ENCODE measurements at places on chromosomes 6 and 20.

DNA sequence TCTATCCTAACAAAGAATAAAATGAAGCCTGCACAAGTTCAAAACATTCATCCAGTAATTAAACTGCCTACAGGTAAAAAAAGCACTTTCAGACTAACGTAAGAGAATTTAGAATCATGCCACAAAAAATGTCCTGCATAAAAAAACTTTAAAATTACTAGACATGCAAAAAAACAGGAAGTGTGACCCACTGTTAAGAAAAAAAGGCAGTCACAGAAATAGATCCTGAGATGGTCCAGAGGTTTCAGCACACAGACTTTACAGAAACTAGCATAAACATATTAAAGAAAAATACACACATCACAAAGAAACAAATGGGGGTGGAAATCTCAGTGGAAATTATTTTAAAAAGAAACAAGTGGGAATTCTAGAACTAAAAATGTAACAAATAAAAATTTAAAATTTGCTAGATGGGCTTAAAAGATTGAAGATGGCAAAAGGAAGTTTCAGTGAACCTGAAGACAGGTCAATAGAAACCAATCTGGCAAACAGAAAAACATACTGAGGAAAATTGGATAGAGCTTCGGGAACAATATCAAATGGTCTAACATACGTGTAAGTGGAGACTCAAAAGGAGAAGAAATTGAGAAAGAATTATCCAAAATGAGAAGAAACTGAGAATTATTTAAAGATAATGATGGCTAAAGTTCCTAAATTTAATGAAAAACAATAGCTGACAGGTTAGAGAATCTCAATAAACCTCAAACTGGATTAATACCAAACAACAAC is 3.4 kb upstream of the ZNF133 start:
- no peak for DNase-seq

DNA sequence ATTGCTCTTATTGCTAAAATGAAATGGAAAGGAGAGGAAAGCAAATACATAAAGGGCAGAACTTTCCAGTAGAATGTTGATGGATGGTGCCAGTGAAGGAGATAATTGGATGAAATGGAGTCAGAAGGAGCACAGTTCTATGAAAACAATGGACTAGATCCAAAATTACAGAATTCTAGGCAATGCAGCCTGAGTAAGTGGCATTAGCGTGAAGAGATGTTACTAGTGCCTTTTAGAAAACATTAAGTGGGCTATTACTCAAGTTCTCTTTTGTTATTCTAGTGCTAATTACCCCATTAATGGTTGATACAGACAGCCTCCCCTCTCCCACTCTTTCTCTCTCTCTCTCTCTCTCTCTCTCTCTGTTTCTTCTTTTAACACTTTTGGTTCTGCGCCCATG is 209.5 kb upstream of the RGS17 start:
- DNase-seq: no peak

DNA sequence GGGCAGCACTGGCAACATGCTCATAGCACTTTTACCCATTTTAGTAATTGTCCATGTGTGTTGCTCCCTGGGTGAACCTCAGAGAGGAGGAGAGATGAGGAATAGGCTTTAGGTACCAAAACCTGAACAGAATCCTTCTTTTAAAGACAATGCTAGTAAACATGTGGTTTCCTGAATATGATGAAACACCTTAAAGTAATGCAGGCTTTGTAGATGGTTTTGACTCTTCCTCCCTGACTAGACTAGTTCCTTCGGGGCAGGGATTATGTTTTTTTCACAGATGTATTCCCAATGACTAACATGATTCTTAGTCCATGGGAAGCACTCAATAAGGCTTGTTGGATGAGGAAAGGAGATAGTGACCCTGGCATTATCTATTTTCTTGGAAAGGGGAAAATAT is 367.6 kb upstream of the JAG1 start:
- DNase-seq: no peak

DNA sequence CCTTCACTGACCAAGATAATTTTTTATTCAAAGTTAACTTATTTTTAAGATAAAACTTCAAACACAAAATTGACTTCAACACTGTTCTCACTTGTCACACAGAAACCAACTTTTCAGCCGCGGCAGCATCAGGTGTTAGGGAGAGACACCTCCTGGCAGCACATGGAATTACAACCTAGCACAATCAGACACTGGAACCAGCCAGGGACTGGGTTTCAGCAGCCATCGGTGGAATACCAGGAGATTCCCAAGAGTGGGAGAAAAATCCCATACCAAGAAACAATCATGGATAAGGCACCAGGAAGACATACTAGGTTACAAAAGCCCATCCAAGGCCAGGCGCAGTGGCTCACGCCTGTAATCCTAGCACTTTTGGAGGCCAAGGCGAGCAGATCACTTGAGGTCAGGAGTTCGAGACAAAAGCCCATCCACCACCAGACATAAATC is 70.0 kb downstream of the SNX5 start:
- peak; percentile 75 for DNase-seq

DNA sequence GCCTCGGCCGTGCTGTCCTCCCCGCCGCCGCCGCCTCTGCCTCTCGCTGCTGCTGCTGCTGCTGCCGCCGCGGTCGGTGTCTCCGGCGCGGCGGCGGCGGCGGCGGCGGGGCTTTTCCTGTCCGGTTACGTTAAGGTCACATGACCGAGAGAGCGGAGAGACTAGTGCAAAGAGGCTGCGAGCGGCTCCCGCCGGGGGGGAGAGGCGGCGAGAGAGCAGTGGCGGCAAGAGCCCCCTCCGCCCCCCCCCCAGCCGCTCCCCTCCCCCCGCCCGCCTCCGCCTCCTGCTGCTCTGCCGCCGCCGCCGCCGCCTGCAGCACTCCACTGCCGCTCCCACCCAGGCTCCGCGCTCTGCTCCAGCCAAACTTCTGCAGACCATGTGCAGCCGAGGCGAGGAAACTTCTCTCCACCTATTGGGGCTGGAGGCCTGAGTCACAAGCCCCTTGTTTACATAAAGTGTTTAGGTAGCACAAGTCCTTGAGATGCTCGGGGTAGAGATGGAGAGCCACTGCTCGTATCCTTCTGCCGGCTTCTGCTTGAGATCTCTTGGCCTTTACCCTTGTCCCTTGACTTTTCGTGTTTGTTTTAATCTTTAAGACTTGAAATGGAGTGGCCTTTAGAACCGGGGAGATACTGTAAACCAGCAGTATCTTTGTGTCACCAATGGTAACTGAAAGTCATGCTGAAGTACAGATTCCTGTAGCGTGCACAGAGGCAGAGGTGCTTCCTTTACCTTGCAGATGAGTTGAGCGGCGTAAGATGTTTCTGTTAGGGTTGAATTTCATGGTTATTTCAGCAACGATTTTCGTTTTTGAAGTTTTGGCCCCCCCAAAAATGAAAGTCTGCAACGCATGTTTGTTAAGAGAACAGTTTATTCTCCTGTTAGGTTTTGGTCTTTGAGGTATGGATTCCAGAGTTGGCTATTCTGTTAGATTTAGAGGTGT is at the start of gene ZBTB2:
TSS of gene ZBTB2 (minus strand) at position 89 of the 943 bp plus-strand sequence. CDS start 17,922 bp downstream, outside the sequence.
- DNase-seq: peak; percentile 56

DNA sequence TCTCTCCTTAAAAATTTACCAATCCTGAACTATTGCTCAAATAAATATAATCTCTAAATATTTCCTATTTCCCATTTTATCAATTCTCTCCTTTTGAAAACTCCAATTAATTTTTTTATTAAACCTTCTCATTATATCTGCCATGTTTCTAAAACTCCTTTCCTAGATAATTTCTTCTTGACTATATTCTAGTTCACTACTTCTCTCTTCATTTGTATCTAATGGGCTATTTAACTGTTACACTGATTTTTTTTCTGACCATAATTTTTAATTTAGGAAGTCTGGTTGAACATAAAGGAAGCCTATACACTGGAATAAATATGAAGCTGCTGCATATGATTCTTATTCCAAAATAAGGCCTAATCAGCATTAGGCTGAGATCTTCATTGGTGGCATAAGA is 96.3 kb upstream of the PLN start:
- no peak for DNase-seq

DNA sequence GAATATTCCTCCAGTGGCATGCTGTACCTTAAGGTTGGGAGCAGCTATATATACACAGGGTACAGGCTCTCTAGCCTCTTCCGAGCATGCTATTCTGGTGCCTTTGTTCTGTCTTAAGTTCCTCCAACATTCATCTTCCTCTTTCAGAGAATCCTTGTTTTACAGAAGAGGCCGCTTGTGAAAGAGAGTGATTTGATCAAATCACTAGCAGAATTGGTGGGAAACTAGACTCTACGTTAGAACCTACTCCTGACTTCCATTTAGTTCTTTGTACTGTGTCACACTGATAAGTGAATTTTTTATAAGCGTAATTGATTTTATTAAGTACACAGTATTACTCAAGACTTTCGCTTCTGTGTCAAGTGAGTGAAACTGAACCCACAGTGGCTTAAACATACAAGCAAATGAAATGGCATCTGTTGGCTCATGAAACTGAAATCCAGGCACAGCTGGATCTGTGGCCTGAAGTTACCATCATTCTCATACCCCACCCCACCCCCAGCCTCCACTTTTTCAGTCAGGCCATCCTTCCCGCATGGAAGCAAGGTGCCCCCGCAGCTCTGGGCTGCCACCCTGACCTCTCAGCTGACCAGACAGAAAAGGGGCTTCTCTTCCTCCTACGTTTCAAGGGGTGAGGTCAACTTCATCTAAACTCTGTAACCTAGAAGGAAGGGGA is 102.3 kb downstream of the RPP40 start:
- no peak for DNase-seq

DNA sequence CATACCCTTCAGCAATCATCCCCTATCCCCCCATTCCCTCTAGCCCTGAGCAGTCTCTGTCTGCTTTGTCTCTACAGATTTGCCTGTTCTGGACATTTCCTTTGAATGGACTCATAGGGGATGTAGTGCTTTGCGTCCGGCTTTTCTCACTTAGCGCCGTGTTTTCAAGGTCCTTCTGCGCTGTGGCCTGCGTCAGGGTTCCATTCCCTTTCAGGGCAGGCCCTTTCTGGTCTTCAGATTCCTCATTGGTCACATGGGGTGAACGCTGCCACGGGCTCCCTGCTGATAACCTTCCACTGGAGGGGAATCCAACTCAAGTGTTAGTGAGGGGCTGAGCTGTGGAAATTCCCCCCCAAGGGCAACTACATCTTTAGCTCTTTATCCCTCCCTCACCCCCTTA is 36.4 kb upstream of the APCDD1L start:
- DNase-seq: no peak

- DNase-seq: no peak
These were observed 150.4 kb downstream of the BFSP1 start for GRCh38 chr20:17380801-17381200.

- DNase-seq: no peak
These were observed 70.8 kb downstream of the BMP2 start for GRCh38 chr20:6838181-6838826.

- DNase-seq: no peak
These were observed 12.4 kb upstream of the GTSF1L start for GRCh38 chr20:43739148-43739749.

DNA sequence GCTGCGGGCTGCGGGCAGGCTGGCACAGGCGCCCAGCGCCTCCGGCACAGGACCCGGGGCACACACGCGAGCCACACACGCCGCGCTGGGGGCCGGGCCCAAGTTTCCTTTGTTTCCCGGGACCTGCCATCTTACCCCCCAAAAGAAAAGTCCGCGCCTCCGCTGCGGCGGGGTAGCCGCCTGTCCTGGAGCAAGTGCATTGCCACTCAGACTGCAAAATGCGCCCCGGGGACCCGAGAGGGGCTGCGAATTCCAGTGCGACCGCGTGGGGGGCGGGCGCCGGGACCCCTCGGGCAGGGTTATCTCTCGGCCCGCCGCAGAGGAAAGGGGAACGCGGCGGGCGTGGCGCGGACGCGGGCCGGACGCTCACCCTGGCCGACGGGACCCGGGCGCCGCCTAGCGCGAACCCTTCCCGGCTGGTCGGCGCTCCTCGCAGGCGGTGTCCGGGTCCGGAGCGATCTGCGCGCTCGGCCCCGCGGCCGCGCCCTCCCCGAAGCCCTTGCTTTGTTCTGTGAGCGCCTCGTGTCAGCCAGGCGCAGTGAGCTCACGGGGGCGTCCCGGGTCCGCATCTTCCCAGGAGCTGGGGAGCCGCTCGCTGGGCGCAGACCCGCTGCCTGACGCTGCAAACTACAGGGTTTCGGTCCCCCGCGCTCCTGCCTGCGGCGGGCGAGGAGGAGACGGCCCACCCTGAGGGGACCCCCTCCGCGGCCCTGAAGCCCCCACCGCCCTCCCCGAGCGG is 639 bp upstream of the CD24 start:
- peak; percentile 33 for DNase-seq

DNA sequence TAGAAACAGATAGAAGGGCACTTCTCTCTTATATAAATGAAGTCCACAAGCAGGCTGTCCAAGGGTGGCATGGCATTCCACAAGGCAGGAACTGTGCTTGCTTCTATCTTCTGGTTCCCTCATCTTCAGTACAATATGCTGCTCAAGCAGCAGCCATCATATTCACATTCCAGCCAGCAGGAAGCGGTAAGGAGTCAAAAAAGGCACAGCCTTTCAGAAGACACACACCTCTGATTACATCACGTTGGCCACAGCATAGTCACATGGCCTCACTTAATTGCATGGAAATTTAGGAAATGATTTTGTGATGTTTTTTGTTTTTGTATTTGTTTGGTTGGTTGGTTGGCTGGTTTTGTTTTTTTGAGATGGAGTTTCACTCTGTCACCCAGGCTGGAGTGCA is 19.0 kb downstream of the REM1 start:
- no peak for DNase-seq

DNA sequence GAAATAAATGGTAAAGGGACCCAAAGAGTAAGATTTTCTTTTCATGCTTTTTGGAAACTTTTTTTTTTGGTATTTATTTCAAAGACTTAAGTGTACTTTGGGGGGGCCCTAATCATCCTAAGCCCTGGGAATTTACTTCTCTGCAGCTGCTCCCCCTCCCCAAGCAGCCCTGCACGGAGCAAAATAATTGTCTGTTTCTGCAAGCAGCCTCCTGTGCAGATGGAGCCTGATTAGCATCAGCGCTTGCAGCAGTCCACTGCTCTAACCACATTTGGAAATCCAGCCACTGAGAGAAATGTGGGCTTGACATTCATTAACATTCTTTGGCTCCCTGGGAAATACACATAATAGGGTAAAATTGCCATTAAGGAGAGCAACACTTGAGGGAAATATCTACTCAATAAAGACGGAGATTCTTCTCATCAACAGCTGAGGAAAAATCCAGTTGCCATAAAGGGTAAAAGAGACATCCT is 309.2 kb upstream of the MAP3K7 start:
- DNase-seq: no peak

GRCh38 chr6:25788305-25788922 is 33.9 kb downstream of the SLC17A4 start:
- DNase-seq: no peak
